ENCODE measurements at places on chromosomes 11 and 22. TPM values are rescaled to one million over a fixed set of nuclear protein-coding genes. Genes with fewer than 3 reads are reported as not detected.

GRCh38 chr11:21820176-21820575, 372.7 kb upstream of the ANO5 start:
- no peak for DNase-seq

GRCh38 chr22:46052801-46053562, 76.0 kb upstream of the WNT7B start:
- no peak for DNase-seq

VPREB3 gene
- total RNA-seq = not detected

GRCh38 chr22:49269371-49269770, 558.3 kb downstream of the BRD1 start:
- DNase-seq = no peak

DNA sequence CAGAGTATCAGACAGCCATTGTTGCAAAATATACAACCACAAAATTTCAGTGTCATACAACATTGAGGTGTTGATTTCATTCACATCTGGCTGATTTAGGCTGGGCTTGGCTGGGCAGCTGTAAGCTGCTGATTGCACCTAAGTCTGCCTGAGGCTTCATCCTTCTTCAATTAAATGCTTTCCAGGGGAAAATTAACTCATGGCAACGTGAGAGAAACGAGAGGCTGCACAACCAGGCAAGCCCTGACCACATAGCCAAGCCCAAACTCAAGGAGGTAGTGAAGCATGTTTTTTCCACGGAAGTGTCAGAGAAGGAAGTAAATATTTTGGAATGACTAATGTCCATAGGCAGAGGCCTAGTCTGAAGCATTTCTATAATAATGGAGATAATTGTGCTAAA, 273.8 kb upstream of the ZC3H12C start:
- DNase-seq = no peak

DNA sequence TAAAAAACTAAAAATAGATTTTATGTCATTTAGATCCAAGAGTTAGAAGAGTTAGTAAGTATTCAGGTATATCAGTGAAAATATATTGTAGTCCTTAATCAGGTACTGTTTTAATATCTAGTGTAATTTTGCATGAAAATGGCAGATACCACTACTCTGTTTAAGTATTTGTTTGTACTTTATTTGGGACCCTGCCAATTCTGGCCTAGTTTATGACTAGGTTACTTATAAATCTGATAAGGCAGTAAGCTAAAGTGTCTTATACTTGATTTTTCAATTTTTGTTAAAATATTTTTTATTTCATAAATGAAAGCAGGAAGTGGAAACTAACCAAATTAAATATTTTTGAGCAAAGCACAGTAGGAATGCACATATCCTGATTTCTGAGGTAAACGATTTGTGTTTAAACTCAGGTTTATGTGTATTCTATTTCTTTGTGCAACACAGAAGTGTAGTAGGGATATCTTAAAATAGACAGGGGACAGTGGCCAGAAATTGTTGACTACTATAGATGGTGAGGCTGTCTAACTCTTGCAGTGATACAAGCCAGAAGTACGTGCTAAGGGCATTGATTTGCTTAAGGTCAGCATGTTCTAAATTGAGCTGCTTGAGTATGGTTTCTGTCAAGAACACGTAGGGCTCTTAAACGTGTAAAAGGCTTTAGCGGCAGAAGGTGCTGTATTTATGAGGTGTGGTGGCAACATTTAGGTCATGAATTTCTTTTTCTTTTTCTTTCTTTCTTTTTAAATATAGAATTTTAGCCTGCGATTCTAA, 34.0 kb downstream of the HIPK3 start:
- DNase-seq = no peak

GRCh38 chr11:30310623-30311022, 12.3 kb upstream of the ARL14EP start:
- no peak for DNase-seq

Data from ureter (tissue), 1 donor.